ENCODE measurements at places on chromosomes 3 and 15.

GRCh38 chr3:15300323-15301078 is 31.9 kb downstream of the SH3BP5 start:
- DNase-seq, result no peak

DNA sequence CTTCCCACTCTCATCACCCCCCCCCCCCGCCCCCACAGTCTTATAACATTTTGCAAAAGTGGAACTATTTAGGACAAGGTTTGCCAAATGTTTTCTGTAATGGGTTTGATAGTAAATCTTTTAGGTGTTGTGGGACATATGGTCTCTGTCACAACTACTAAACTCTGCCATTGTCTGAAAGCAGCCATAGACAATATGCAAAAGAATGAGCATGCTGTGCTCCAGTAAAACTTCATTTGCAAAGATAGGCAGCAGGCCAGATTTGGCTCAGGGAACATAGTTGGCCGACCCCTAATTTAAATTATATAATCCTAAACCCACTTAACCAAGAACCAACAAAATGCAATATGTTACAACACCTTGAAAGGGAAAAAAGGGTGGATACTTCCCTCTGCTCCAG is 46.4 kb downstream of the TIPARP start:
- no peak for DNase-seq

- DNase-seq, result no peak
Observed at GRCh38 chr15:96338766-96339618, 8.5 kb downstream of the NR2F2 start.

- DNase-seq, result no peak
Observed at GRCh38 chr3:70989174-70989573, 594.4 kb downstream of the FOXP1 start.

DNA sequence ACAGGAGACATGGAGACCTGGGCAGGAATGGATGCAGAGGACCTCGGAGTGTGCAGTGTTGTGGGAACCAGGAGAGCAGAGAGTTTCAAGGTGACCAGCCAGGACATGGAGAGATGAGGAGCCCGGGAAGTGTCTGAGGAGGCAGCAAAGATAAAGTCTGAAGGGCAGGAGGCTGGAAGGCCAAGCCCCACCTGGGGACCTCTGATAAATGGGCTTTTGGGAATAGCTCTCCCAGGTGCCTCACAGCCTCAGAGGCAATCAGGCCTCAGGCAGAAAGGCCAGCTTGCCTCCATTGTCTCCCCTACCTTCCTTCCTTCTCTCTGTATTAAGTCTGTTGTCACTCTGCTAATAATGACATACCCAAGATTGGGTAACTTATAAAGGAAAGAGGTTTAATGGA is 97.5 kb upstream of the TPM1 start:
- no peak for DNase-seq

DNA sequence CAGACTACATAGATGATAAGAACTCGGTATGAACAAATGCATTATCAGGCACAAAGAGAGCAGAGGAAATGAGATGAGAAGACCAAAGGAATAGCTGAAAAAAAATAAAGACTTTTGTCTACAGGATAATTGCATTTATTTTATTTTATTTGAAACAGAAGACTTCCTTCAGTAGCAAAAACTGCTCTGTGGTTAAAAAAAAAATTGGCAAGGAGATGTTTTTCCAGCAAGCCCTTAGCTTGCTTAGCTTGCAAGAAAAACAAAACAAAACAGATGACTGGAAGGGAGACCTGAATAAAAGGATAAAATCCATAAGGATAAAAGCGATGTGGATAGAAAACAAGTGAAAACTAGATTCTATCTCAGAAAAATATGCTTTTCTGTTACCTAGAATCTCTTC is 9.1 kb upstream of the PPM1L start:
- no peak for DNase-seq

DNA sequence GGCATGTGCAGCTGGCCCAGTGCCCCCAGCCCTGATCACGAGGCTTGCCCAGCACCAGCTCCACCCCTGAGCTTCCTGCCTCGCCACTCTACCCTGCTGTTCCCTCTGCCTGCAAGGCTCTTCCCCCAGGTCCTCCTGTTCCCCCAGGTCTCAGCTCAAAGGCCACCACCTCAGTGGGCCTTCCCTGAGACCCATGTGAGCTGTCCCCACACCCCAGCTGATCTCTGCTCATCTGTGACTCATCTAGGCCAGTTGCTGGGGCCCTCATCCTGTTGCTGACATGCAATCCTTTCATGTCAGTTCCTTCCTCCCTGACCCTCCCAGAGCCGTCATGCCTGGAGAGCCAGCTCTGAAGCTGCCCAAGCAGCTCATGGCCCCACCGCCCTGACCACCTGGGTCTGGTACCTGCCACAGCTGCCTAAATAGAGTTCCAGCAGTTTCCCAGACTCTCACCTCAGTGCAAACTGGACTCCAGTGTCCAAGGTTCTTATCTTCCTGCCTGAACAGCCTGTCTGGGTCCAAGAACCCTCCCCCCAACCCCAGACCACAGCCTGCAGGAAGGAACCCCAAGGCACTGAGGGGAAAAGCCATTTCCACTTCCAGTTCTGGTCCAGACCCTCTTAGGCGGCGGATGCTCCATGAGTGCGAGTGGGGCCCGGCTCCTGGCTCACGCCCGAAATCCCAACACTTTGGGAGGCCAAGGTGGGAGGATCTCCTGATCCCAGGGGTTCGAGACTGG is 116.6 kb upstream of the IQSEC1 start:
- no peak for DNase-seq

- DNase-seq, result no peak
Observed at GRCh38 chr3:33047842-33048834, 48.8 kb downstream of the GLB1 start.

DNA sequence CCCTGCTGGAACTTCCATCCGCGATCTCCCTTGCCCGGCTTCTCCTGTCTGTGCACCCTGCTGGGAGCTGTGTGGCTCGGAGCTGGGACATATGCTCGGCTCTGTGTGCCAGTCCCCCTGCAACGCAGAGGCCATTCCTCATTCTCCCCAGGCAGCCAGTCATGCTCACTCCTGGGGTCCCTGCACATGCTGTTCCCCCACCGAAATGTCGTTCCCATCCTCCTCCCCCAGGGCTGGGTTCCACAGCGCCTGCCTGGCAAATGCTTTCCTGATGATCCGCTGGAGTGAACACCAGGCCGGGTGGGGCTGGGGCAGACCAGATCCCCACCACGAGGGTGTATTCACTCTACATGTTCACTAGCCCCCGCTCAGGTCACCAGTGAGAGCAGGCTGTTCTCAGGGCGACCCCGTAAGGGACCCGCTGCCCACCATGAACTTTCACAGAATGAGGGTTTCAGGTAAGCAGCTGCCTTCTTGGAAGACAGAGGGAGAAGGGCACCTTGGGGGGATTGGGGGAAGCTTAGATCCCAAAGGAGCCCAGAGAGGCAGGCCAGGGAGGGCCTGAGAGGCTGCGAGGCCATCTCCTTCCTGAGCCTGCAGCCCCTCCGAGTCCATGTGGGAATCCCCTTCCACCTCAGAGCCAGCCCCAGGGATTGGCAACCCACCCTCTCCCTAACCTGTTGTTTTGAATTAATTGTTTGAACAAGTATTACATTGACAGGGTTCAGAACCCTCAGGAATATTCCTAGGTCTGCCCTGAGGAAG is 88.7 kb upstream of the IQSEC1 start:
- DNase-seq, result no peak

DNA sequence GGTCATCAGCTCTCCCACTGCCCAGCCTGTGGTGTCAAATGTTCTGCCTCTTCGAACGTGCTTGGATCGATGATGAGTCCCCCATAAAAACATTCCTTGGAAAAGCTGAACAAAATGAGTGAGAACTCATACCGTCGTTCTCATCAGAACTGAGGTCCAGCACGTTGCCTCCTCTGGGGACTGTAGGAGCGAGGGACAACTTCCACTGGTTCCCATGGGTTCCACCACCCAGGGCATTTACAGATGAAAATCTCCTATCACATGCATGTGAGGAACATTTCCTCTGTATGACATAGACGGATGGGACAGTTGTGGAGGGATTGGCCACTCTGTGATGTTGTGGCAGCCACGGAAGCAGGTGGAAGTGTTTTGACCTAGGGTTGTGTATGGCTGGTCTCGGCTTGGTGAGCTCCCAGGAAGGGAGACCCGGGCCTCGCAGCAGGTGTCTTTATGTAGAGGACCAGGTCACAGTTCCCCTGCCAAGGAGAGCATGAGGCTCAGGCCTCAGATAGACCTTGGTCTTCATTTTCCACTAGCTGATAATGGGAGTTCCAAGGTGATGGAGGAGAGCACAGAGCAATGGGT is 113.0 kb downstream of the SNRPN start:
- no peak for DNase-seq

All from stimulated activated CD4-positive, alpha-beta T cell treated with anti-CD3 and anti-CD28 coated beads, TNF-alpha, amount 100 ng/mL, for 1 hour (primary cell).